ENCODE measurements at places on chromosomes 16 and 17. TPM values are rescaled to one million over a fixed set of nuclear protein-coding genes. Genes with fewer than 3 reads are reported as not detected.

DNA sequence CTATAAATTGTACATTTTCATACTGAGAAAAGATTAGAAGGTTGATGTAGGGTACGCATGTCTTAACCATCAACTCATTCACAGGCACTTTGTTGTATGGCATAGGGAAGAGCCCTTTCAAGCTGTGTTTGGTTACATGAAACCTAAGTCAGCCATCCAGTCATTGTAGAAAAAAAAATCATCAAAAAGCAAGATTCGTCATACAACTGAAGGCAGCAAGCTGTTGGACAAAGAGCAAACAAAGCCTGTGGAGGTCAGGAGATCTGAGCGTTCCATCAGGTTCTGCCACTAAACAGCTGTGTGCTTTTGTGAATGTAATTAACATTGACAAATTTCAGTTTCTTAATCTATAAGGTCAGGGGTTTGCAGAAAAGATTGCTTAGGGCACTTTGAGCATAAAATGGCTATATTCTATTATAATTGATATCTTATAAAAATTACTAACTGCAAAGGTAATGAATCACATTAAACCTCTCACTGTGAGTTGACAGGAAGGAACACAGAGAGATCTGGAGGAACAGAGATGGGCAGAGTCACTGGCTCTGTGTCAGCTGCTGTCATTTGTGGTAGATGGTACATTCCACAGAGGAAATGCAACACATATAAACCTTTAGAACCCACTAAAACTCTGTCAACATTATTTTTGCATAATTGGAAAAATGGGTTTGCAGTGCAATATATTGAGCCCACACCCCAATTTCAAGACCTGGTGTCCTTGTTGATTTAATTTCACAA, 66.3 kb upstream of the MYOCD start:
- DNase-seq: no peak

DNA sequence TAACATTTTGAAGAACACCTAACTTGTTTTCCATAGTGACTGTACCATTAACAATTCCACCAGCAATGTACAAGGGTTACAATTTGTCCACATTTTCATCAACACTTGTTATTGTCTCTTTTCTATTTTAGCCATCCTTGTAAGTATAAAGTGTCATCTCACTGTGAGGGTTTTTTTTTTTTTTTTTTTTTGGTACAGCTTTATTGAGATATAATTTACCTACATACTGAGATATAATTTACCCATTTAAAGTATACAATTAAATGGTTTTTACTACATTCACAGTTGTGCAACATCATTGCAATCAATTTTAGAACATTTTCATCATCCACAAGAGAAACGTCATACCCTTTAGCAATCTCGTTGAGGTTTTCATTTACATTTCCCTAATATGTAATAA, 17.9 kb upstream of the TMIGD1 start:
- DNase-seq: no peak

GRCh38 chr16:22948058-22948602, 134.2 kb downstream of the HS3ST2 start:
- DNase-seq: no peak

- no peak for DNase-seq
Measured at GRCh38 chr17:27519550-27519949, 63.3 kb downstream of the KSR1 start.

CDK12 gene
- 50.4 TPM for total RNA-seq

GRCh38 chr16:66408163-66409048, 18.7 kb upstream of the BEAN1 start:
- DNase-seq: peak; percentile 91

- DNase-seq: peak; percentile 32
Measured at GRCh38 chr16:68590201-68590994, 51.3 kb downstream of the ZFP90 start.

DNA sequence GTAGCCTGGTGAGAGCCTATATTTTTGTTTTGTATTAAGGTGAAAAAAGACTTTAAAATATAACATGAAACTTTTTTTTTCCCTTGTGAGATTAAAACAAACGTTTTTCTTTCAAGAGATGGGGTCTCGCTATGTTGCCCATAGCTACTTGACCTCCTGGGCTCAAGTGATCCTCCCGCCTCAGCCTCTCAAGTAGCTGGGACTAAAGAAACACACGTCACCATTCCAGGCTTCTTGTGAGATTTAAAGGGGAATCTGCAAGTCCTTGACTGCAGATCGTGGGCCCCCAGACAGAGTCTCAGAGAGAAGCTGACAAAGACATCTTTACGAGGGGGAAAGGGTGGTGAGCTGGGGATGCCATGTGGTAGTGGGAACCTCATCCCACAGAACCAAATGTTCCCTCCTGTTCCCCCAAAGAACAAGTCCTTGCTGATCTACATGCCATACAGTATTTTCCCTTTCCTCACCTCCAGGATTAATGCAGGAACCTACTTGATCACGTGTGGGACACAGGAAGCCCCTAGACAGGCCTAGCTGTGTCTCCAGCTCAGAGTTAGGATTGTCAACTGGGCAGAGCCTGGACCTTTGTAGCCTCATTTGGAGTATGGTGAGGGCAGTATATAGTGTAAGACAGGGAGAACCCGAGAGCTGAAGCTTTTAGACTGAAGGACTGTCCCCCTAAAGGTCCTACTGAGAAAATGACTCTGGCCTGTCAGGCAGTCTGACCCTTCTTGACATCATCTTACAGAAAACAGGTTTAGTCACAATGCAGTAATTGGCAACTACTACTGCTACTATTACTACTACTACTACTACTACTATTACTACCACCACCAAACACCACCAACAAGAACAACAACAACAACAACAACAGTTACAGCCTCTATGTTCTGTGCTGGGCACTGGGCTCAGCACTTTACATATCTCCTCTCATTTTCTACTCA, 4.1 kb downstream of the MAP3K14 start:
- DNase-seq: no peak

DNA sequence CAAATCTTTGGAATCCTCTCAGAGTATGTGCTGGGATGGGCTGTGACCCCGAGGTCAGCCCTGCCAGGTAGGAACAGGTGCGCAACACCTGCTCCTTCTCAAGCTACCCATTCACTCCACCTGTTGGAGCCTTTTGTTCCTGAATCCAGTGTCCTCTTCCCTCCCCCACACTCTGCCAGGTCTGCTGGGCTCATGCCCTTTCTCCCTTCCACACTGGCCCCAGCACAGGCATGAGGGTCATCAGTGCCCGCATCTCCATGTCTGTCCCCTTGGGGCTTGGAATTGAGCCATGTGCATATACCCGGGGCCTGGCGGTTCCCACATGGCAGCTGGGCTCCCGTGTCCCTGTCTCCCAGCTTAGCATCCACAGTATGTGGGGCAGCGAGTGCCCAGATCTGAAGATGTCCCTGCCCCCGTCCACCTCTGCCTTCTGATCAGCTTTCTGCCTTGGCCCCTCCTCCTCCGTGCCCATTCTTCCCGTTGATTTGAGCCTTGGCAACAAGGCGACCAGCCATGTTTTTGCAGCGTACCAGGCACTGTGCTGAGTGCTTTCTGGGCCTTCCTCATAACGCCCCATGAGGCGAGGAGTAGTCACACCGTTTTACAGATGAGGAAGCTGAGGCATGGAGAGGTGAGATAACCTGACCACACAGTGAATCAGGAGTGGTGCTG, 102.2 kb downstream of the RAP1GAP2 start:
- no peak for DNase-seq

GRCh38 chr16:12788758-12789157, 14.9 kb downstream of the CPPED1 start:
- DNase-seq: no peak

- peak; percentile 56 for DNase-seq
Measured at GRCh38 chr16:19700319-19700781, 17.7 kb downstream of the KNOP1 start.

- no peak for DNase-seq
Measured at GRCh38 chr16:70551788-70552187, 28.2 kb downstream of the SF3B3 start.

GRCh38 chr17:52148288-52148968, 10.1 kb downstream of the CA10 start:
- DNase-seq: no peak

- no peak for DNase-seq
Measured at GRCh38 chr17:82091264-82092066, 6.6 kb downstream of the FASN start.

DNA sequence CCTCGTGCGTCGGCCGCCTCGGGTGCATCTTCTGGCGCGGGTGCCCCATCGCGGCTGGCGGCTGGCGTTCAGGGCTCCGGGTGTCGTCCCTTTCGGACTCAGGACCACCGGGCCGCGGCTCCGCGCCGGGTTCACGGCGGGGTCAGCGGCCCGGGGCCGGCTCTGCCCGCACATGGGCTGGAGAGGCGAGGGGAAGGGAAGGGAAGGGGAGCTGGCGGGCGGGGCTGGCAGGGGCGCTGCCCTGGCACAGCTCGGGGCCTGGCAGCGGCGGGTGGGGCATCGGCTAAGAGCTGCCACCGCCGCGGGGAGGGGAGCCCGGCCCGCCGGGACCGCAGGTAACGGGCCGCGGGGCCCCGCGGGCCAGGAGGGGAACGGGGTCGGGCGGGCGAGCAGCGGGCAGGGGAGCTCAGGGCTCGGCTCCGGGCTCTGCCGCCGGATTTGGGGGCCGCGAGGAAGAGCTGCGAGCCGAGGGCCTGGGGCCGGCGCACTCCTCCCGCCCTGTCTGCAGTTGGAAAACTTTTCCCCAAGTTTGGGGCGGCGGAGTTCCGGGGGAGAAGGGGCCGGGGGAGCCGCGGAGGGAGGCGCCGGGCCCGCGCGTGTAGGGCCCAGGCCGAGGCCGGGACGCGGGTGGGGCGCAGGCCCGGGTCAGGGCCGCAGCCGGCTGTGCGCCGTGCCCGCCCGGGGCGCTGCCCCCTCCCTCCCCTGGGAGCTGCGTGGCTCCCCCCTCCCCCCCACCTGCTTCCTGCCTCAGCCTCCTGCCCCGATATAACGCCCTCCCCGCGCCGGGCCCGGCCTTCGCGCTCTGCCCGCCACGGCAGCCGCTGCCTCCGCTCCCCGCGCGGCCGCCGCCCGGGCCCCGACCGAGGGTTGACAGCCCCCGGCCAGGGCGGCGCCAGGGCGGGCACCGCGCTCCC, 646 bp downstream of the HIC1 start:
- no peak for DNase-seq

GRCh38 chr17:10845388-10845751, 7.5 kb upstream of the PIRT start:
- no peak for DNase-seq

IGSF6 gene
- not detected for total RNA-seq

ASIC2 gene
- not detected for total RNA-seq

CYGB gene
- total RNA-seq: 0.05 TPM
